ENCODE measurements at places on chromosomes 16 and 17.

- DNase-seq, result no peak
Measured at GRCh38 chr16:63613701-63614100, 1508.2 kb downstream of the CDH11 start.

- DNase-seq, result no peak
Measured at GRCh38 chr17:39927929-39928857, 661 bp downstream of the LRRC3C start.

GRCh38 chr17:58531661-58532554 is 17.5 kb upstream of the MTMR4 start:
- DNase-seq, result peak; percentile 70

- no peak for DNase-seq
Measured at GRCh38 chr17:15232517-15232915, 32.6 kb downstream of the PMP22 start.

GRCh38 chr17:58344047-58344790 is 7.8 kb downstream of the SUPT4H1 start:
- DNase-seq, result peak; percentile 96

- DNase-seq, result no peak
Measured at GRCh38 chr16:4609200-4610010, 5.3 kb downstream of the UBALD1 start.

DNA sequence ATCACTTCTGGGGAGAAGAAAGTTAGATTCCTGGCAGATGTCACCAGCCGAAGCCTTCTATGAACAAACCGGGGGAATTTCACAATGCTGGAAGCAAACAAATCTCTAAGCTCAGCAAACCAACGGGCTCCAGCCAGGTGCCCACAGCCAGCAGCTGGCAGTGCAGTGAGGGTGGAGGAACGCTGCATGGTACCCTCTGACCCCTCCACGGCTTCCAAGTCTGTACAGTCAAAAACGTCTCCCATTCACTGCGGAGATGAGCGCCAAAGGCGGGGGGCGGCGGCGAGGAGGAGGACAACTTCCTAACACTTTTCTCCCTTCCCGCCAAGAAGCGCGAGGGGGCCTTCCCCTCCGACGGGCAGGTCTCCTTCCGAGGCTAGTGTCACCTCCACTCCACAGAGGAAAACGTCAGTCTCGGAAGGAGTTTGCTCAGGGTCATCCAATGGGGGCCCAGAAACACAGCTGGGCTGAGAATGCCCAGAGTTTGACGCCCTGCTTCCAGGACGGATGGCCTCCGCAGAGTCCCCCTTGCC is 924 bp downstream of the ZNF598 start:
- DNase-seq, result peak; percentile 25

GRCh38 chr16:3032624-3033023 is 4.1 kb downstream of the BICDL2 start:
- DNase-seq, result no peak

GRCh38 chr16:87762071-87762571 is 3.7 kb downstream of the KLHDC4 start:
- no peak for DNase-seq

- DNase-seq, result no peak
Measured at GRCh38 chr17:3545151-3545550, 12.5 kb downstream of the TRPV3 start.

- DNase-seq, result no peak
Measured at GRCh38 chr17:70879401-70879800, 710.1 kb downstream of the KCNJ2 start.

DNA sequence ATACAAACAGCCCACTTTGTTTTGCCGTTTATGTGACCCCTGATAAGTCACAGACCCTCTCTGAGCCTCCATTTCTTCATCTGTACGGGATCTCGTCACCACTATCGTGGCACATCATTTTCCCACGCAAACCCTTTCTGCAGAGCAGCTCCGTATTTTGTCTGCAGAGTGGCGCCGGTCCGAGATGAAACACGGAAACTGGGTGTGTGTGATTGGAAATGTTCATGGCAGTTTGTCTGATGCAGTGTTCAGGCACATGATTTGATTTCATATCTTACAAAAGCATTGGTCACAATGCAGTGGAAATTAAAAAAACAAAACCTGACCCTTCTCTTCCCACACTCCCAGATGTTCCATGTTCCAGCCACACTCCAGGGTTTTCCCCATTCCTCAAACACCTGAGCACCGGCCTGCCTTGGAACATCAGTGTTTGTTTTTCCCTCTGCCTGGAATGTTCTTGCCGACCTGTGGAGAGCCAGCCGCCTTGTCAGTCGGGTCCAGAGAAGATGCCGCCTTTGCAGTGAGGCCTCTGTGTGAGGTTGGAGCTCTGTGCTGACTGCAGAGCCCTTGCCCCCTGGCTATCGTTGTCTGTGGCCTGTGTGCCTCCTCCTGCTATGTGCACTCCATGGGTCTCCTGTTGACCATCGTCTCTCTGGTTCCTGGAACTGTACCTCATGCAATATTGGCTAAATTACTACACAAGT is 39.2 kb downstream of the NT5M start:
- DNase-seq, result no peak

DNA sequence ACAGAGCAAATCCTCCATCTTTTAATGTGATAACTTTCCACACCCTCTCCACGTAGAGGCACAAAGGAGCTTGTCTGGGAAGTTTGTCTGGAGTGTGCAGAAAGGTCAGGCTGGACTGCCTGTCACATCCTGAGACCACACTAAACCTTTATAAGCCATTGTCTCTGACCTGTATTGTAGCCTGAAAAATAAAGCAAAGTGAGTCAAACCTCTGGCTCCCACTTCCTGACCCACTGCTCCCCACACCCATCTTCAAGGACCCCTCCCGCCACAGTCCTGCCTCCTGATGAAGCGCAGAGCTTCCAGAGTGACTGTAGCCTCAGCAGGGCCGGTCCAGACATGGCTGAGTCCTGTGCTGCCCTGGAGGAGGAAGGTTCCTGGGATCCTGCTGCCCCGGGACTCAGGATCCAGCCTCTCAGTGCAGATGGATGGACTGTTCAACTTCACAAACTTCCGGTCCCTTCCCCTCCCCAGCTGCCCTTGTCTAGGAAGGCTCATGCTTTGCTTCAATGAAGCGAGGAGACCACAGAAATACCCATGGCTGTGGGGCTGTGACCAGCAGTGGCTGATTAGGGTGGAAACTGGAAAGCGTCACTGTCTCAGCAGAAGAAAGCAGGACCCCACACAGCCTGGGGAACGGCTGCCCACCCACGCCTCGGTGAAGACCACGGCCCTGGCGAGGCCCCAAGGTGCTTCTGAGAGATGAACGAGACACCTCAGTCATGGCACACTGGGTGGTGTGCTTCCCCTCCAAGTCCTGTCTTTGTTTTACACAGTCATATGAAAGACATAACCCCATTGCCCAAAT is 30.9 kb upstream of the CLEC18B start:
- DNase-seq, result no peak

GRCh38 chr17:11943759-11944347 is 53.4 kb downstream of the ZNF18 start:
- DNase-seq, result no peak

DNA sequence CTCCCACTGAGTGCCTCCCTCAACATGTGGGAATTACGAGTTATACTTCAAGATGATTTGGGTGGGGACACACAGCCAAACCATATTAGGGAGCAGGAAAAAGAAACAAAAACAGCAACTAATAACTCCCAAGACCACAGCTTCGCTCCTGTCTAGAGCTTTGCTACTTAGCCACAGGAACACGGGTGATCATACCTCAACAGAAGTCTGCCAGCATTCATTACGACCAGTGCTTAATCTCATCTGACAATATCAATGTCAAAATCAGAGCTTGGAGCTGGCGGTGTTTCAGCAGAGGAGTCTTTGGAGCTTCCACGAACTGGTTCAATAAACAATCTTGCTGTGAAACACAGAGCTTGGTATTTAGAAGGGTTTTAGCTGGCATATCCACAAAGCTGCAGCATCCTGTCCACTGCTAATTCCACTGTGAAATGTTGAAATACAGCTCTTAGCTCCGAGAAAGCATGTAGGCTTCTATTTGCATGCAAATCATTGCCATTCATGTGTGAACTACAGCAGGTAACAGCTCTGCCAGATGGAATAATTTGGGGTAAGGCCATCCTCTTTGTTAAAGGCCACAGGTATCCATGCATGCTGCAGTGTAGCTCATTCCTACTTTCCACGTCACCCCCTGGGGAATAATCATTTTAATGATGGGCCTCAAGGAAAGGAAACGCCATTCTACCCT is 128.4 kb upstream of the GOT2 start:
- no peak for DNase-seq

DNA sequence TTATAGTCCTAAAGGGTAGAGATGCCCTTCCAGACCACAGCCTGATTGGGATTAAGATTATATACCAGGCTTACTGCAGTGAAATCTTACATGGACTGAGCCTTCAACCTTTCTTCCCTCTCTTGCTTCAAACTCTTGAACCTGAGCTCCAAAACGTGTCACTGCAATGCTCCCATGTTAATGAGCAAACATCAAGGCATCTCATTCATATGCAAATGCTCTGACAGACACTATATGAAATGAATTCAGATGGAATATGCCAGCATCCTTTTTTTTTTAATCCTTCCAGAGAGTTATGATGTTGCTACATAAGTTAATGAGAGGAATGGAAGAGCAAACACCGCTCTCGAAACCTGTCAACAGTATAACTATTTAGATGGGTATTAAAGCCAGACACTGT is 611.9 kb upstream of the CDH11 start:
- DNase-seq, result no peak

All from T-helper 2 cell treated with Interferon-gamma antibody and Interleukin-4, amounts not matched to agents 5 μg/mL and 100 μg/mL, for 36 hours (primary cell).